ENCODE measurements at places on chromosomes 16 and 17.

GRCh38 chr16:17068524-17068923 lies 402.2 kb downstream of the XYLT1 start:
- DNase-seq = no peak

GRCh38 chr16:58110571-58111301 lies 18.4 kb downstream of the CFAP20 start:
- no peak for DNase-seq

- no peak for DNase-seq
These were observed 428.4 kb upstream of the XYLT1 start for GRCh38 chr16:17899141-17899540.

GRCh38 chr17:44012391-44012790 lies 2.4 kb downstream of the TMEM101 start:
- DNase-seq = no peak

DNA sequence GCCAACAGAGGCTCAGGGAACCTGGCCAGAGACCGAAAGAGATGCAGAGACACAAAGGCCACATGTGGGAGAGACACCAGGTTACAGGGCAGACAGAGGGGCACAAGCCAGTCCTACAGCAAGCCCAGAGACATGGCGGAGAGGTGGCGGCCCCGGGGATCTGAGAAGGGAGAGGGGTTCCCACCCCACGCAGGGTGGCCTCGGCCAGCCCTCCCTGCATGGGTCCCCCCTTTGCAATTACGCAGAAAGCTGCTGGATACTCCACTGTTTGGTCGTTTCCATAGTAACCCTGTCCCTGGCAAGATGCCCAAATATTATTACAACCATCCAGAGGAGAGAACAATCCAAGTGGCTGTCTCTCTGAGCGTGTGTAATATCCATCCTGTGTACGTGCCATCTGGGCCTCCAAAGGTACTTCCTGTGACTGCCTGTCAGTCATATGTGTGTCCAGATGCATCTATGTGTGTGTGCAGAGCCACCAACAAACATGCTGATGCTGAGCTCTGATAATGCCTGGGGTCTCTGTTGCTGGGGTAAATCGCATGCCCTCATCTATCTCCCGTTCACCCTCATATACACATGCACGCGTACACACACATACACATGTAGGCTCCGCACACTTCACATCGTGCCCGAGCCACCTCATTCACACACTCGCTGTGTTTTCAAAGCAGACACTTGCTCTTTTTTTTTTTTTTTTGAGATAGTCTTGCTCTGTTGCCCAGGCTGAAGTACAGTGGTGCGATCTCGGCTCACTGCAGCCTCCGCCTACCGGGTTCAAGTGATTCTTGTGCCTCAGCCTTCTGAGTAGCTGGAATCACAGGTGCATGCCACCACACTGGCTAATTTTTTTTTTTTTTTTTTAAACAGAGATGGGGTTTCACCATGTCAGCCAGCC lies 5.5 kb downstream of the PCGF2 start:
- no peak for DNase-seq

DNA sequence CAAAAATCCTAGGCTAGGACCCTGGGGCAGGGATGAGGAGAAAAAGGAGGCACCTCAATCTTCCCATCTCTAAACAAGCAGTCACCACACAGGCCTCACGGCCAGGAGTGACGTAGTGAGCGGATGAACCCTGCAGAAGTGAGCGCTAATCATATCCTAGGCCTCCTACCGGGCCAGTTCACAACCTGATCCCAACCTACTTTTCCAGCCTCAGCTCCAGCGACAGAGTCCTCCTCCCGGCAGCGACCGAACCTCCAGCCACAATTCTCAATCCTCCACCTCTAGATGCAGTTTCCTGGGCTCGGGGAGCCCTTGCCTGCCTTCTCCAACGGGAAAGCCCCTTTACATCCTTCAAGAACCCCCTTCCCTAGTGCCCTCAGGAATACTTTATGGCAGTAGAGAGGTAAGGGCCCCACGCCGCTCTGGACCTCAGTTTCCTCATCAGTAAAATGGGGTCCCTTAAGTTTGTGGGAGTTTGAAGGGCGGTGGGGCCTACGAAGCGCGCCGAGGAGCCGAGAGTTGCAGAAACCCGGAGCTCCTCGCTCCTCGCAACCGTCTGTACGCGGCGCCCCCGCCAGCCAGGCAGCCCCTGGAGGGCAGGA lies 1.4 kb downstream of the ZNF668 start:
- no peak for DNase-seq

- DNase-seq = no peak
These were observed 15.9 kb downstream of the CASKIN2 start for GRCh38 chr17:75499313-75500022.

DNA sequence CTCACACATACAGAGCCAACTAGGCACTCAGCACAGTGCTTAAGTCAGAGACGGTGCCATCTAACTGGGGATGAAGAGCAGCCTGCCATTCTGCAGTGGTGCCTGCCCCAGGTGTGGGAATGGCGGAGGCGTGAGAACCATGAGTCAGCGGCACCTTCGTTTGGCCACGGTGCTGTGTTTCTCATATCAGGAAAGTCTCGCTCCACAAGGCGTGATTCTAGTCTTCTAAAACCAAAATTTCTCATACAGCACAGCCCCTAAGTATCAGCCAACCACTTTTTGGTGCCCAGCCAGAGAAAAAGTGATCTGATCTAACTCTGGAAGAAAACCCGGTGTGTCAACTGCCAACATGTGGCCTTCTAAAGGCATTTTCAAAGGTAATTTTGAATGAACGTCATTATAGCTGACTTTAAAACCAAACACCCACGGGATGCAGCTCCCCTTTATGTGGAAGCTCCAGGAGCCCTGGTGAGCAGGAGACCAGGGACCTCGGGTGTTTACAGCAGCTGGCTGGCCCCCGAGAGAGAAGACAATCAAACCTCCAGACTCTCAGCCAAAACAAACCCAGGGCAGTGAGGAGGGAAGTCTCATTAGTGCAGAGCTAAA lies 54.6 kb downstream of the ABCC12 start:
- no peak for DNase-seq

- DNase-seq = no peak
These were observed 10.9 kb upstream of the SP2 start for GRCh38 chr17:47884905-47885730.

GRCh38 chr17:13993106-13993505 lies 76.2 kb upstream of the COX10 start:
- no peak for DNase-seq

- no peak for DNase-seq
These were observed 220.0 kb downstream of the CDH13 start for GRCh38 chr16:82846806-82847205.

DNA sequence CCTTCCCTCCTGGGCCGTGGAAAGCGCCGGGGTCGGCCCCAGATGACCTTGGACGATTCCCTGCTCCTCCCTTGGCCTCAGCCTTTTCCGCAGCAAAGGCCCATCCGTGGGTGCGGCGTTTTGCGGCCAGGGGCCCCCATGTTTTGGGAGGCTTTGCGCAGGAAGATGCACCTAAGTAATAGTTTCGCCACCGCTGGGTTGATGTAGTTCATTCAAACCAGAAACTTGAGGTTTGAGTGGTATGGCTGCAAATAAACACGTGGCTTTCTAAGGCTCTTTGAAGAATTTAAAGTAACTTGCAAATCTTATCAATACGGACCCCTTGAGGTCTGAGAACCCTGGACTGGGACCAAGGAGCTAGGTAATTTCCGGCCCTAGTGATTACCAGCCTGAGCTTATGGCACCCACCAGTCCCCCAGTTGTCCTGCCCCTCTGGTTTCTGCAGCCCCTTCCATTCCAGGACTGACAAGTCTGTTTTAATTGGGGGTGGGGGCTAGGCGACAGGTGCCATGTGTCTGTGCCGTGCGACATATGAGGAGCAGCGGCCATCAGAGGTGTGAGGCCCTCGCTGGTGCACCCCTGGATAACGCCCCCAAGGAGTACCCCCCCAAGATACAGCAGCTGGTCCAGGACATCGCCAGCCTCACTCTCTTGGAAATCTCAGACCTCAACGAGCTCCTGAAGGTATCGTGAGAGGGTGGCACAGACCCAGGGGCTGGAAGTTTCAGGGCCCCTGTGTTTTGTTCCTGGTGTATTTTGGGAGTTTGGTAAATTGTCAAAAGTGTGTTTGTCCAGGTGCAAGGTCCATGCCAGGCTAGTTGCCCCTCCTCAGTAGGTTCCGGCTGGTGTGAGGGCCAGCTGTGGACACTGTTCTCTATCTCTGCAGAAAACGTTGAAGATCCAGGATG lies 834 bp downstream of the MRPL12 start:
- no peak for DNase-seq

DNA sequence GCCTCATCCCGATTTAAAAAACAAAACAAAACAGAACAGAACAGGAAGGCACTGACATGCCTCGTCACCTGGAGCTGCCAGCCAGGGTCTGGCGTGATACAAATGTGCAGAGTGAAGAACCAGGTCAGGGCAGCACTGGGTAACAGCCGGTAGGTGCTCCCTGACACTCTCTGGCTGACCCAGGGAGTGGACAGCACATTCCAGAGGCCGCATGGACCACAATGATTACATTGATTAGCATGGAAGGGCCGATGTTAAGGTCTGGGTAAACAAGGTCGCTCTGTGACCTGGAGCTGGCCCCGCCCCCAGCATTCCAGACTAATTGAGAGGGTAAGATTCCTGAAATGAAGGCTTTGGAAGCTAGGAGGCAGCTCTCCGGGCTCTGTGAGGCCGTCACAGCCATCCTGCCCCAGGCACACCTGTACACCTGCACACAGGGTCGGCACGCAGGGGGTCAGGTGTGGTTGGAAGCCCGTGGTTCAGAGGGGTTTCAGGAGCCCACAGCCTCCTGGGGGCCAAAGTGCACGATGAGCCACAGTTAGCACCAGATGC lies 21.4 kb downstream of the PIEZO1 start:
- no peak for DNase-seq

- DNase-seq = no peak
These were observed 36.5 kb upstream of the SIAH1 start for GRCh38 chr16:48421741-48422140.

DNA sequence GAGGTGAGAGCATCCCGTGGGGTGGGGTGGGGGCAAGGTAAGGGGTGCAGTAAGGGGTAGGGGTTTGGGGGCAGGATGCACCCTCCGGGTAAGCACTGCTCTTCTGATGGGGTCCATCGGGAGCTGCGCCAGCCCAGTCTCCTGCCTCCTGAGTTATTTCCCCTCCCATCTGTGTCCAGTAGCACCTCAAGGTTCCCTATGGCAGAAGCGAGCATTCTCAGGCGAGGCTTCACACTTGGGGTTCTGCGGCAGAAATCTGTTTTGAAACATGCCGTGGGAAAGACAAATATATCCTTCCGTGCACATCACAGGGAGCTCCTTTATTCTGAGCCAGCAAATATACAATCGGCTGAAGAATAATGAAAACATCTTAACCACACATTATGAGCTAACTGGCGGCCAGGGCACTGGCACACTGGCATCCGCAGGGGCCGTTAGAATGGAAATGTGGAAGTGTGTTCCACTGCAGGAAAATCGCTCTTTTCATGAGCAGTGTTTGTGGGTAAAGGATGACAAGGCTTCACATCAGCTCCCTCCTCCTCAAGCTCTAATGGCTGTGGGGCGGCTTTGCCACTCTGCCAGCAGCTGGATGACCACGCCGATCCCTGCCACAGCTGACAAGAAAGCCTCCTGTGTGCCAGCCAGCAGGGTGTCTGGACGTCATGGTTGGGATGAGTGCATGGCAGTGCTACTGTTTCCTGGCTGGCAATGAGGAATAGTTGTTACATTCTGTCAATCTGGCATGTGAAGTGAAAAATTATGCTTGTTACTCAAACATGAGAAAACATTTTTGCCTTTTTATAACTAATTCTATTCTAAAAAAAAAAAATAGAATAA lies 20.0 kb downstream of the MTHFSD start:
- no peak for DNase-seq

DNA sequence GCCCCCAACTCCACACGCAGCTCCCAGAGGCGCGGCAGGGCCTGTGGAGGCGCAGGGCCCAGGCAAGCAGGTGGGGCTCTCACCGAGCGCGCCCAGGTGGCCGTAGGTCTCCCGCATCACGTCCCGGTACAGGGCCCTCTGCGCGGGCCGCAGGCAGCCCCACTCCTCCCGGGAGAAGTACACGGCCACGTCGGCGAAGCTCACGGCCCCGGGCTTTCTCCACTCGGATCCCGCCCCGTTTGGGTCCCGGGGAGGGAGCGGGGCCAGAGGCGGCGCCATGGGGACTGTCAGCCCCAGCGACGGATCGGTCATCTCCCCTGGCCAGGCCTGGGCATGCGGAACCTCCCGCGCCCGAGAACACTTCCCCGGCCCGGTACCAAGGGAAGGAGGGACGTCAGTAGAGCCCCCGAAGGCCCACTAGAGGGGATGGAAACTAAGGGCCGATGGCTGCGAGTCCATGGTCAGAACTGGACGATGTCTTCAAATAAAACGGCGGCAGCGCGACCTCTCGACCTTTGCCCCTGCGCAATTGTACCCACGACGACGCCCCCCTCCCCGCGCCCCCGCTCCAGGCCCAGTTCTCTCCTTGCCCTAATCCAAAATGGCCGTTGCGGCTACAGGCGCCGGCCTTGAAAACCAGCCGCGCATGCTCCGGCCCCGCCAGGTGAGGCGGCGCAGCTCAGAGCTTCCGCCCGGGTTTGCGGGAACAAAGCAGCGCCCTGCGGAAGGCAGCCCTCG lies at the start of gene ZNF747:
ZNF747 (minus strand) TSS at position 491 of the 738 bp plus-strand sequence; CDS start at position 312, 179 bp downstream.
- peak; percentile 88 for DNase-seq

DNA sequence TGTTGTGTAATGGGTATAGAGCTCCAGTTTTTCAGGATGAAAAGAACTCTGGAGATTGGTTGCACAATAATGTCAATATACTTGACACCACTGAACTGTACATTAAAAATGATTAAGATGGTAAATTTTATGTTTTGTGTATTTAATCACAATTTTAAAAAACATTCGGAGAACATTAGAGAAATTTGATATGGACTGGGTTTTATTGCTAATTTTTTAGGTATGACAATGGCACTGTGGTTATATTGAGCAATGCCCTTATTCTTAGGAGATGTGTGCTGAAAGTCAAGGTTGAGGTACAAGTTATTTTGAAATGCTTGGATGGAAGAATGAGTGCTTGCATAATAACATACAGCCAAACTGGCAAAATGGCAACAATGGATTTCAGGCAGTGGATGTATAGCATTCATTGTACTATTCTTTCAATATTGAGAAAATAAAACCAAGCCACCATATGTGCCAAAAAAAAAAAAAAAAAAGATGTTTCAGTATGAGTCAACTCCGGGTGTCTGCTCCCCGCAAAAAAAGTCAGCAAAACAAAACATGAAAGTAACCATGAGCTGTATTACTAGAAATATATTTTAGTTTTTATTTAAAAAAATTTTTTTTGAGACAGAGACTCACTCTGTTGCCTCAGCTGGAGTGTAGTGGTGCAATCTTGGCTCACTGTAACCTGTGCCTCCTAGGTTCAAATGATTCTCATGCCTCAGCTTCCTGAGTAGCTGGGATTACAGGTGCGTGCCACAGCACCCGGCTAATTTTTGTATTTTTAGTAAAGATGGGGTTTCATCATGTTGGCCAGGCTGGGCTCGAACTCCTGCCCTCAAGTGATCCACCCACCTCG lies 19.8 kb downstream of the HOXB1 start:
- no peak for DNase-seq

- DNase-seq = no peak
These were observed 22.1 kb downstream of the TMEM114 start for GRCh38 chr16:8568231-8568617.
